ENCODE measurements at places on chromosomes 3 and 15.

GRCh38 chr3:85864896-85865295, 906.1 kb downstream of the CADM2 start:
- no peak for DNase-seq

GRCh38 chr3:119145500-119146167, at the start of gene TEX55:
TEX55 (plus strand) TSS chr3:119146165; CDS start chr3:119146190, 25 bp downstream.
- no peak for DNase-seq

DNA sequence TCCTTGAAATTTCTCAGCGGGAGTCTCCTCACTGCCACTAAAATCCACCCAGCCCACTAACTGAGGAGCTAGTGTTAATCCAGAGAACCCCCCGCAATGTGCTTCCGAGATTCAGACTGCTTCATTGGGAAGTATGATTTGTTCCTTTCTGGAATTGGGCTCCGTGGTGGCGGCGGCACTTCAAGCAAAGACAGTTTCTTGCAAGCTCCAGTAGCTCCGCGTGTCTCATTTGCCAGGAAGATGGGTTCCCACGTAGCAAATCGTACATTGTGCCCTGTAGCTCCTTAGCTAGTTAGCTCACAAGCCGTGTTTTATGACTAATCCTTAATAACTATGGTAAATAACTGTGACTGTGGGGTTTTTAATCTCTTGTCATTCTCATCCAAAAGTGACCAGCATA, 45.4 kb downstream of the SLC6A1 start:
- no peak for DNase-seq

DNA sequence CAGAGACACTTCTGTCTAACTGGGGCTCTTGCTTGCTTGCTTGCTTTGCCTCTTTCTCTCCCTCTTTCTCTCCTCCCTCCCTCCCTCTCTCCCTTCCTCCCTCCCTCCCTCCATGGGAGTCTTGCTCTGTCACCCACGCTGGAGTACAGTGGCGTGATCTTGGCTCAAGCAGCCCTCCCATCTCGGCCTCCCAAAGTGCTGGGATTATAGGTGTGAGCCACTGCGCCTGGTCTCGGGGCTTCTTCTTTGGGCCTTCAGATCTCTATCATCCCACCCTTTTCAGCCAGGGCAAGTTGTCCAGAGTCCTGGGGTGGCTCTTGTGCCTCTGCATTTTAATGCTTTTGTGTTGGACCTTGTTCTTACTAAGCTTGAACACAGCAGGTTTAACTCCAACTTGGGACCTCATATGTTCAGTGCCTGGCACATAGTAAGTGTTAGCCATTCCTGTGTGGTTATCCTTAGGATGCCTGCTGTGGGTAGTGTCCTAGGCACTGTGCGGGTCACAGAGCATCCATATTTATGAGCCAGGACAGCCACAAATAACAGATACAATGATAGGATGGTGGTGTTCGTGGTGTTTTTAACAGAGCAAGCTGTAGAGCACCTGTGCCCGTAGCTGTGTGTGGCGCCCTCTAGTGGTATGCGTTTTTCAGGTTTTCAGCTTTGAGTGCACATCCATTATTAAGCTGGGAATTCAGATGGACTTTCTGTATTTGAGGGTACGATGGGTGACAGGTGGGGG, 75.1 kb downstream of the CCK start:
- DNase-seq = no peak

DNA sequence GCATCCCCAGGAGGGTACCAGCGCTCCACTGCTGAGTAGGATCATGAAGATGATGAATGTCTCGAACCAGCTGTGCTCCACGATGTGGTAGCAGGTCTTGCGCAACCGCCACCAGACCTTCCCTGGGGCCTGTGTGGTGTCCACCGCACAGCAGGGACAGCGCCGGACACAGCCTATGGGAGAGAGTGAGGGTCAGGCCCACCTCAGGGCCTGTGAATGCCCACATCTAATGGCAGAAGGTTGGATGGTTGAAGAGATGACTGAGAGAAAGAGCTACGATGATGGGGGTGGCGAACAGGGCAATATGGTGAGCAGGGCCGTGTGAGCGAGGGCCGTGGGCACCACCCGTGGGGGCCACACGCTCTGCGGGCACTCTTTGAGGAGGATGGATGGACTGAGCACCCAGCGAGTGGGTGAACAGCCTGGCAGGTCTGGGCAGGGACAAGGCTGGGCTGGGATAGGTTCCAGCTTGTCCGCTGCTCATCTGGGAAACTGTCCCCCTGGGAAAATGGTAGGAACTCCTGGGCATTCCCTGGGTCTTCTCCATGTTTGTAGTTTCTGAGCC, 74.1 kb downstream of the SCN5A start:
- no peak for DNase-seq

- no peak for DNase-seq
These were observed 62.1 kb downstream of the EFCAB12 start for GRCh38 chr3:129366312-129366831.

- DNase-seq = no peak
These were observed 885 bp downstream of the EFCC1 start for GRCh38 chr3:129001806-129002572.

GRCh38 chr3:190444006-190444405, 5.7 kb downstream of the TMEM207 start:
- DNase-seq = no peak

GRCh38 chr3:5298453-5298852, 110.9 kb downstream of the EDEM1 start:
- peak; percentile 72 for DNase-seq

GRCh38 chr3:76735152-76735551, 304.7 kb upstream of the ROBO2 start:
- no peak for DNase-seq

- no peak for DNase-seq
These were observed 572.2 kb downstream of the MECOM start for GRCh38 chr3:169091196-169091823.

DNA sequence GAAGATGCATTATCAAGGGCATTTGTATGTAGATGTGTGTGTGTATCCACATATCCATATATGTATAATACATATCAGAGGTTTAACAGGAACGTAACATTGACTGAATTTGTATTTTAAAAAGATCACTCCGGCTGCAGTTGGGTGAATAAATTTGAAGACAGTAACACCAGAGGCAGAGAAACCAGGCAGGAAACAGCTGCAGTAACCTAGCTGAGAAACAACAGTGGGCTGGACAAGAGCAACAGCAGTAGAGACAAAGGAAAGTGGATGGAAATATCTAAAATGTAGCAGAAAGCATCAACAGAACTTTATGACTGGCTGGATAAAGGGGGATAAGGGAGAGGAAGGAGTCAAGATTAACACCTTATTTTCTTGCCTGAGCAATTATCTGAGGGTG, 68.3 kb upstream of the SETMAR start:
- no peak for DNase-seq

GRCh38 chr3:112640276-112640929, 540 bp downstream of the CCDC80 start:
- DNase-seq = no peak

DNA sequence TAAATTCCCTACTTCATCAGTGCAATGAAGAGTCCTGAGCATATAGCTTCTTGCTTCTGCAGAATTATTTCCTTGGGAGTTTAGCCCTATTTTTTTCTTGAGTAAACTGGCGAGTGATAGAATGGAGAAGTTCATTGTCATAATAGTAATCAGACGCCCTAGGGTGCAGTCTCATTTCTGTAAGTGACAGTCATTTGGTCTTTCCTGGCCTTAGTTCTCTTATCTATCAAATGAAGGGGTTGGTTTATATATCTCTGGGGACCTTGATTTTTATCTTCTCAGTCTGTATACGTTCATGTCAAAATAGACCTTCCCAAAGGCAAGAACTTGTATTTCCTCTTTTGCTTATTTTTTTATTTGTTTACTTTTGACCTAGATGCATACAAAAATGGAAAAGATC, 9.9 kb upstream of the ALPK3 start:
- DNase-seq = no peak

DNA sequence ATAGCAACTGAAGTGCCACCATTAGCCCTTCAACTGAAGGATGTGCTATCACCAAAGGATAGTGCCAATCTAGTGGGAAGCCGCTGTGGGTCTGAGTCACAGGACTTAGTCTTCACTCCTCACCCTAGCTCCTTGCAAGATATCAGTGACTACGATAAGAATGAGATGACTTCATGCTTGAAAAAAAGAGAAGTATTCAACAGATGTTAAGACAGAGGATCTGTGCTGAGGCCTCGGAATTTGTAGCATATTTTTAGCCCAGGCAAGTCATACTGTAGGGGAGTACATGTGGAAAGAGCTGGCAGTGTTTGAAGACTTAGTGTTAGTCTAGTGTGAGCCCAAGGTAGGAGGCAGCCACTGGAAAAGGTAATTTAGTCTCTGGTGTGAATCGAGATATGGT, 270.7 kb upstream of the LRTM1 start:
- no peak for DNase-seq

DNA sequence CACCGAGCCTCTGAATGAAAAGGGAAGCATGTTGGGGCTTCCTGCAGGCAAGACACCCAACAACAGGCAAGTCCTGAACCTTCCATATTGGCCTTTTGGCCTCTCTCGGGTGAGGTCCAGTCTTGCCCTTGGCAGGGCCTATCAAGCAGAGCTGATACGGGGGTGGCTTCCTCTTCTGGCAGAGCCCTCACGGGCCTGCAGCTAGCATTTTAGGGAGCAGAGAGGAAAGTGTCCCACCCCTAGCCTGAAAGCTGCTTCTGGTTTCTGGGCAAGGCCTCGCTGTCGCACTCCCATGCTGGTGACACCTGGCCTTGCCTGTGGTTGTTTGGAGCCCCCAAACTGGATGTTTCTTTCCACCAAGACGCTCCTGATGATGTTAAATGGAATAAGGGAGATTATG, 31.8 kb upstream of the CTSH start:
- DNase-seq = peak; percentile 68

DNA sequence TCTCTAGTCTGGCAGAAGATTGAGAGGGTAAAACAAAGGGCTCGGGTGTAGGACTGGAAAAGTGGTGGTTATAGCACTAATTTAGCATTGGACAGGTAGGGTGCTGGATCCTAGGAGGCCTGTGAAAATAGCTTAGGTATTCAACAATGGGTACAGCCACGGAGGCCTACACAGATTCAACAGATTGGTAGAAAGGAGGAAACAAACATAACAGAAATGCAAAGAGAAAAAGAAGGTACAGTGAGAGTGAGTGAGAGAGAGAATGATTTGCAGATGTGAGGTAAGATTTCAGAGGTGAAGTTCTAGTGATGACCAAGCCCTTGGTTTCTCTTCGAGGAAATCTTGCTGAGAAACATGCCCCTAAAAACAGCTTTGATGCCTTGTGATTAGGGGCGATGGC, 37.9 kb downstream of the ADIPOQ start:
- DNase-seq = no peak

DNA sequence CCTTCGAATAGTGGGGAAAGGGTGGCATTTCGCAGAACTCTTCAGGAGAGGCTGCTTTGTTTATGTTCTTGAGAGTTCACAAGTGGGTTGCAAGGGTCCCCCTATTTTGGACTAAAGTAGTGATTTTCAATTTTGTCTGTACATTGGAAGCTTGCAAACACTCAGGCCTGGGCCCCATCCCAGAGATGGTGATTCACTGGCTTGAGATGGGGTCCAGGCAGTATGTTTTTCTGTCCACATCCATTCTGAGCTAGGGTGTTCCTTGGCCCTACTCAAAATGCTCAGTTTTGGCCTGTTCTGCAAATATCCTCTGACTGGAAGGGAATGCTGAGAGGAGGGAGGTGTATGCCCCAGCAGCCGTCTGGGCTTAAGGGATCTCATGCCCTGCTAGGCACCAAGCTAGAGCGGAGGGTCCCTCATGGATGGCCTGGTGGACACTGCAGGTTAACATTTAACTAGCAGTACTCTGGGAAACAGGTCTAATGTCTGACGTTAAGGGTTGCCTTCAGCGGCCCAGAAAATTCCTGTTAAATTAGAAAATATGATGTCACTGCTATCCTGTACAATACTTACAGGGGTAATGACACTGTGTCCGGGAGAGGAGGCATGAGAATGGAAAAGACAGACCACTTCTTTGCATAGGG, 181.4 kb downstream of the OPA1 start:
- no peak for DNase-seq

DNA sequence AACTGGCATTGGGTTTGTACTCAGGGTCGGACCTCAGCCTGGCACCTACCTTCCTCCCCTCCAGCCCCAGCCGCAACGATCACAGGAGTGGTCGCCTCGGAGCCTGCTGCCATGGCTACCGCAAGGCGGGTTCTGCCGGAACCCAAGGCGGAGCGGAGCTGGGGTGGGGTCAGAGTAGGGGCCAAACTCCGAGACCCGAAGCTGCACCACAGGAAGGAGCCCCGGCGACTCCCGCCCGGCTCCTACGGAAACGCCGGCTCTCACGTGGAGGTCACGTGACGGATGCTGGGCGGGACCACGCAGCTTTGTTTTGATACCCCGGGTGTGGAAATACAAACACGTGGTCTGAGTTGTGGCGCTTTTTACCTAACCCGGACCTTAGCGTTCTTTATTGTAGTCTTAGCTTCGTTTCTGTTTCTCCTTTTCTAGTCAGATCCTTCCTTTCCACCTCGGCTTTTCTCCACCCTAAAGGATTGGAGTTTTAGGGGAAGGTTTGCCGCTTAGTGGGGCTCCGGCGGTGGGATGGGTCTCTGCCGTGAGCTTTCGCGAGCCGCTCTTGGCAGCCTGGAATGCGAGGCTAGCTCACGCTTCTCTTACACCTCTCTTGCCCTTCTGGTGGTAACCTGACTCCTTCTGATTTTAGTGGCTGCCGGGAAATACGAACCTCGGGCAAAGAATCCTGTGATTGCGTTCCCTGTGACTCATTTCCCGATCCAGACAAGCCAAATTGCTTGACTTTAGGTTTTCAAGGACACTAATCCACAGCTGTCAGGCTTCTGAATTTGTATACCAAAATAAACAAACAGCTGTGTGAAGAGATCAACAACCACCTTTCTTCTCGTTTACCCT, at the start of gene HSPBAP1:
TSS of gene HSPBAP1 (minus strand) at position 264 of the 849 bp plus-strand sequence. CDS start at position 113, 151 bp downstream.
- DNase-seq = peak; percentile 91

DNA sequence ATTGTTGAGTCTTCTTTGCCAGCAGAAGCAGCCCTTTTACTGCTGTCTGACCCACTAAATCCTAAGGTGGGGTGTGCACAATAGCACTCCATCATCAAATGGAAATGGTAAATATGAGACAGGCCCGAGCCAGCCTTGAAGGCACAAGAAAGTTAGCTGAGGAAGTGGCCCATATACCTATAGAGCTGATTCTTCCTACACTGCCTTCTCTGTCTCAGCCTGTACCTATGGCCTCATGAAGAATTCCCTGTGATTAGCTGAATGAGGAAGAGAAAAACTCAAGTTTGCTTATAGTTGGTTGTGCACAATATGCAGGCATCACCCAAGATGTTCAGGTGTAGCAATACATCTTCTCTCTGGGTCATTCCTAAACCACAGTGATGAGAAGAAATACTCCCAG, 31.7 kb upstream of the XCR1 start:
- no peak for DNase-seq

DNA sequence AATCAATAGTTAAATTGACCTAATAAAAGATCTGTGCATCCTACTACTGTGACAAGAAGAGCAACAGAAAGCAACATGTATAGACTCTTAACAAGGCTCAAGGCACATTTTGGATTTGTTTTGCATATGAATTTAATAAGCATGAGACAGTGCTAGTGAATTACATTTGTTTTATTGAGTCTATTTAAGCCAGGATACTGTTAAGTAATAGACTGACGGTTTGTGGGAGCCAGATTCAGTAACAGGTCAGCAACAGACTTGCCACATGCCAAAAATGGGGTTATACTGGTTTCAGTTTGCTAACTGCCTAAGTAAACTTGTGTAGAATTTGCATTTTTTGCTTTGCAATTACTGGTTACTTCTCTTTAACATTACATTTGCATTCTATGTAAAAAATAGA, 54.0 kb downstream of the MBNL1 start:
- peak; percentile 32 for DNase-seq

All from GM06990 (cell line).